BE2C (cell line): ENCODE measurements at places on chromosomes 6 and 20.
A peak's percentile ranks its signal among the peaks of the same experiment; 100 is the strongest.

DNA sequence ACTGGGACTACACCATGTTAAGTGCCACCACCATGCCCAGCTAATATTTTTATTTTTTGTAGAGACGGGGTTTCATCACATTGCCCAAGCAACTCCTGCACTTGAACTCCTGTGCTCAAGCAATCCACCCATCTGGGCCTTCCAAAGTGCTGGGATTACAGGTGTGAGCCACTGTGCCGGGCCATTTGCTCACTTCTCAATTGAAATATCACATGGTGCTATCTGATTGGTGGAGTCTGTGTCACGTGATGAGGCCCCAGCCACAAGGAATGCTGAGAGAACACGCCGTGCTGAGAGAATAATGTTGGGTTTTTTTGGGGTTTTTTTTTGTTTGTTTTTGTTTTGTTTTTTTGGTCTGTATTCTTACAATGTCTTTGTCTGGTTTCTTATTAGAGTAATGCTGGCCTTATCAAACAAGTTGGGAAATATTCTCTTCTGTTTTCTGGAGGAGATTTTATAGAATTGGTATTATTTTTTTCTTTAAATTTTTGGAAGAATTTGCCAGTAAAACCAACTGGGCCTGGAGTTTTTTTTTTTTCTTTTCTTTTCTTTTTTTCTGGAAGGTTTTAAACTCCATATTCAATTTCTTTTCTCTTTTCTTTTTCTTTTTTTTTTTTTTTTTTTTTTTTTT is 183.2 kb upstream of the KCNG1 start:
- DNase-seq: no peak

DNA sequence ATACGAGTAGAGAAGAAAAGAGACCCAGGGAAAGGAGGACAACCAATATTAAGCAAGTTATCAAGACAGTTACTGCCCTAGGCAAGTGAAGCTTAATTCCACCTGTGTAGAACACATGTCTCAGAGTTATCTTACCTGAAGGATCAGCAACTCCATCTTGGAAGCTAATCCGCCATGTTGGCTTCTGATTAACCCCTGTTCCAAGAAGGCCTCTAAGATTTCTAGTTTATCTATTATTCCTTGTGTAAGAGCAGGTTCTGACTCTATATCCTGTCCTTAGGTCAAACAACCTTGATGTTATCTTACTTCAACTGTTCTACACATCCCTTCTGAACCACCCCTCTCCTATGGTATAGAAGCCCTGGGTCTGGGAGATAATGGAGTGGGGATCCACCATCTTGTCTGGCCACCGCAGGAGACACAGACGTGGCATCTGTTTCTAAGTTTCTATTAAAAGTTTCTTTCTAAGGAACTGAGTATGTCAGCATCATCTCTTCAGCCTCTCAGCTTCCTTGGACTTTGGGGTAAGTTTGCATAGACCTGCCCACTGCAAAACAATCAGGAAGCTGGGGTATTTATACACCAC is 27.7 kb upstream of the PTPN1 start:
- no peak for DNase-seq

DNA sequence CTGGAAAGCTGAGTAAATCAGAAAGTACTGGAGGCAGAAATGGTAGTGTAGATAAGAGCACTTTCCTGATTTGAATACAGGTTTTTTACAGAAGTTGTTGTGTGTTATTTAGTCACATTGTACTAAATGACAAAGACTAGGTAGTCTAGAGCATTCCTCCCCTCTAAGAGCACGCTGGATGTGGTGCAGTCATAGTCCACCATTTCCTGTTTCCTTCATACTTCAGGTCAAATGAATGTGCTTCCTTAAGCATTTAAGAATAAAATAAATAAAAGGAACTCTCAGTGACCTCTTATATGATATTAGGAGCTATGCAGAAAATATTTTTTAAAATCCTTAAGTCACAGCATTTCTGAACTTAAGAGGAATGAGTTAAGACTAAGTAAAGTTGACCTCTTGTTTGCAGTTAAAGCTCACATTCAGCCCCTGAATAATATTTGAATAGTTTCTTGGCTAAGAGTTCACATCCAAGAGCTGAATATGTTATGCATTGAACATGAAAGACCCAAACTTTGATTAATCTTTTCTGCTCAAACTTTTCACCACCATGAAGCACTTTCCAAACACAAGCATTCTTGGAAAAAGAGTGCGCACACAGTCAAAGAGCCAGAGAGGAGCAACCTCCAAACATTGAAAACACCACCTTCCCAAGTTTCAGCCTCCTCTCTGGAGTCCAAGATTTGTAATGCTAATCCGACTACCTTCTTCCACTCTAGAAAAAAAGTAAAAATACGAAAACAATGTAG is 53.4 kb upstream of the TMEM30A start:
- DNase-seq: no peak

DNA sequence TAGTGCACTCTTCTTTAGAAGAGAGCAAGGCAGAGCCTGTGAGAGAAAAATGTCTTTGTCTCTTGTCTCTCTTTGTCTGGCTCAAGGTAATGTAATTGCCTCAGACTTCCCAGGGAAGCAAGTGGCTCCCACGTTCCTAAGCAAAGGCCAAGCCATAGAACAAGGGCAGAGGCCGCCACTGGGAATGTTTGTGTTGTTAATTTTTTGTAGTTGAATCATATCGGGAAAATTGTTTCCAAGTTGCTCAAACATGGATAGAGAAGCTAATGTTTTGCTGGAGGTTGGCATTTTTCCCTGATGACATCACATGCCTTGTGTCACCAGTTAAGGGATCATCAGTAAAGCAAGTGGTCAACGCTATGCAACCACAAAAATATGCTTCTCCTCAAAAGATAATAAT is 211.5 kb upstream of the FOXA2 start:
- no peak for DNase-seq

GRCh38 chr6:96620851-96621250 is 57.9 kb downstream of the FHL5 start:
- DNase-seq: no peak

GRCh38 chr6:31940256-31940664 is 5.6 kb upstream of the CFB start:
- no peak for DNase-seq

DNA sequence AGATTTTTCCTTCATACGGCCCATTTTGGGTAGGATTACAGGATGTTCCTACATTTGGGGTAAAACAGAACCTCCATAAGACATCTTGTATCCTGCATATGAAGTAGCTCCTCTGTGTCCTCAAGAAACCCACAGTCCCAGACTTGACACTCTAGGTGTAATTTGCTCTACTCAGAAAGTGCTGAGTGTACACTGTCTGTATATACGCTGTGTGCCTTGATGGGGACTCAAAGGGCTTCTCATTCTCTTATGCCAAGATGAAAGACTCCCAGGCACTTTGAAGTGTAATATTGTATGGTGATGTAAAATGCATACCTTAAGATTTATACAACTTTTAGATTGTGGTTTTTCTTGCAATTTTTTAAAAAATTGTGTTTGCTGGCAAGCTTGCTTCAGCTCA is 5.2 kb downstream of the TFAP2D start:
- DNase-seq: no peak

- no peak for DNase-seq
Measured at GRCh38 chr6:142570221-142570671, 268.4 kb downstream of the ADGRG6 start.

DNA sequence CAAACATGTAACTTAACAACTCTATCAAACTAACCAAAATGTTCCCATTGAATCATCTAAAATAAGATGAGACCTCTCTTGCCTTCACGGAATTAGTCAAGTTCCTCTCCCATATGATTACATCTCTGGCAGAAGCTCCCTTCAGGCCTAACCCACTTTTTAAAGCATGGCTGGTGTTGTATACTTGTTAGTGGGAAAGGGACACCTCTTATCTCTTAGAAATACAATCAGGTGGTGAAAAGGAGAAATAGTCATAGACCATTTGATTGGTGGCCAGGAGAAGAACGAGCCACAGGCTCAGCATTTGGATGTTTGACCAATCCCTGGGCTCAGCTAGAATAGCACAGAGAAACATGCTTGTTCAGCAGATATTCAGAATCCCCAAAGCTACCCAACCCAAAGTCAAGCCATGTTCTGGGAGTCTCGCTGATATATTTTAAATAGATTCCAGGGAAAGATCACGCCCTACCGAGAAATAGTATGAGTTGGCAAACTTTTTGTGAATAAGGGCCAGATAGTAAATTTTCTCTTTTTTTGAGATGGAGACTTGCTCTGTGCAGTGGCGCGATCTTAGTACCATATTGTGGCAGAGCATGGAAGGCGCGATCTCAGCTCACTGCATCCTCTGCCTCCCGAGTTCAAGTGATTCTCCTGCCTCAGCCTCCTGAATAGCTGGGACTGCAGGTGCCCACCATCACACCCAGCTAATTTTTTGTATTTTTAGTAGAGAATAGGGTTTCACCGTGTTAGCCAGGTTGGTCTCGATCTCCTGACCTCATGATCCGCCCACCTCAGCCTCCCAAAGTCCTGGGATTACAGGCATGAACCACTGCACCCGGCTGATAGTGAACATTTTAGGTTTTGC is 126.3 kb upstream of the MYLIP start:
- no peak for DNase-seq

- DNase-seq: no peak
Measured at GRCh38 chr6:120588424-120588823, 745.9 kb downstream of the TBC1D32 start.

GRCh38 chr6:6645261-6645917 is 56.9 kb downstream of the LY86 start:
- no peak for DNase-seq

DNA sequence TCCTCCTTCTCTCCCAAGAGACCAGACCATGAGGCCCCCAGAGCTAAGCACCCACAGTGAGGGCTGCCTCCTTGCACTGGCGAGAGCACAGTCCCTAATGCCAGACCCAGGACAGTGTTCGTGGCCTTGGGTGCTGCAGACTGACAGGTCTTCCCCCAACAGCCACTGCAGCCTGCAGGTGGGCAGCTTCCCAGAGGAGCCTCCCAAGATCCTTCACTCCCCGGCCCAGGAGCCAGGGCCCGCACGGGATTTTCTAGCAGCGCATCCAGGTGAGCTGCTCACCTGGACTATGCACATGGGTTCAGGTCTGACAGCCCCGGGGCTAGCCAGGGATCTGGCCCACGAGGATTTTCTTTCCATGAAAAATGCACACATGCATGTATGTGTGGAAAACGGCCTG is 41.7 kb downstream of the SUMO4 start:
- no peak for DNase-seq

- DNase-seq: no peak
Measured at GRCh38 chr6:168708984-168709383, 268.0 kb downstream of the SMOC2 start.

GRCh38 chr6:27251112-27251605 is 3.7 kb downstream of the PRSS16 start:
- DNase-seq: peak; percentile 83

GRCh38 chr6:13655700-13656099 is 40.6 kb downstream of the NOL7 start:
- no peak for DNase-seq

DNA sequence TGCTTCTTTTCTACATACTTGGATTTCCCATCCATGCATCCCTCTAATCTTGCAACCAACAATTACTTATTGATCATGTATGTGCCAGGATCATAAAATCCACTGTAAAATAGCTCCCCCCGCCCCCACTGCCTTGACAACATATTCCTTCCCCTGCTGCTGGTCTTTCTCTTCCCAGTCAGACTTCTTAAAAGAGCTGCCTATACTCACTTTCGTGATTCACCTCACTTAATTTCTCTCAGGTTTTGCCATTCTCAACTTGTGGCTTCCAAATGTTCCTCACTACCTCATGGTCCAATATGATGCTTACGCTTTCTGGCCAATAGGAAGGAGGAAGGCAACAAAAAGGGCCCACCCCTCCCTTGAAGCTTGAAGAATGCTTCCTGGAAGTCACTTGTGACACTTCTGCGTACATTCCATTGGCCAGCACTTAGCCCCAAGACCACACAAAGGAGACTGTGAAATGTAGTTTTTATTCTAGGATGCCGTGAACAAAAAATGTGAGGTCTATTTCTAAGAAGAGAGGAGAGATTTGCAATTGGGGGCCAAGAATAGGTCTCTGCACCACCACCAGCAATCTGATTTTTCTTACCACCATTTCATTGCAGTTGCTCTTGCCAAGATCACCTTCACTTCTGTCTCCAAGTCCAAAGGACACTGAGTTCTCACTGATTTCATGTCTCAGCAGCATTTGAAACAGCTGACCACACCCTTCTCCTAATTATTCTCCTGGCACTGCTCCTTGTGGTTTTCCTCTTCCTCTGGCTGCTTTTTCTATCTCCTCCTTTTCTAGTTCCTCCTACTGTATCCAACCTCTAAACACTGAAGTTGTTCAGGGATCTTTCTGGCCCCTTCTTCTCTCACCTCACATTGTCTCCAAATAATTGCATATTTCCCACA is 30.8 kb downstream of the CD164 start:
- DNase-seq: no peak

DNA sequence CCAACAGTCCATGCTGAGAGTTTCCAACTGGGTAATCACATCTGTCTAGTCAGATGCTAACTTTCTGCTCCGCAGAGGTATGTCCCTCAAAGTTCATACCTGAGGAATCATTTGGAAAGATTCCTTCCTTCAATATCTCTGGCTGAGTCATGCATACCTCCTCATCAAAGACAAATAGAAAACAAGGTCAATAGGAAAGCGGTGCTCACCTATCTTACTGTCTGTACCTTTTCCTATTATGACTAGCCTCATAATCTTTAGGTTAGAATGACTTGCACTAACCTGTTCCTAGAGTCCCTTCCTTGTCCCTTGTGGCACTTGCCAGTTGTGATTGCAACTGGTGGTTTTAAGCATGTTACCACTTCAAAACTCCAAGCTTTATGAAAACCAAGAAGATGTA is 78.2 kb upstream of the PTPRK start:
- no peak for DNase-seq

- no peak for DNase-seq
Measured at GRCh38 chr6:77456531-77457248, 6.6 kb downstream of the HTR1B start.

- DNase-seq: no peak
Measured at GRCh38 chr20:6707321-6707831, 60.1 kb upstream of the BMP2 start.

DNA sequence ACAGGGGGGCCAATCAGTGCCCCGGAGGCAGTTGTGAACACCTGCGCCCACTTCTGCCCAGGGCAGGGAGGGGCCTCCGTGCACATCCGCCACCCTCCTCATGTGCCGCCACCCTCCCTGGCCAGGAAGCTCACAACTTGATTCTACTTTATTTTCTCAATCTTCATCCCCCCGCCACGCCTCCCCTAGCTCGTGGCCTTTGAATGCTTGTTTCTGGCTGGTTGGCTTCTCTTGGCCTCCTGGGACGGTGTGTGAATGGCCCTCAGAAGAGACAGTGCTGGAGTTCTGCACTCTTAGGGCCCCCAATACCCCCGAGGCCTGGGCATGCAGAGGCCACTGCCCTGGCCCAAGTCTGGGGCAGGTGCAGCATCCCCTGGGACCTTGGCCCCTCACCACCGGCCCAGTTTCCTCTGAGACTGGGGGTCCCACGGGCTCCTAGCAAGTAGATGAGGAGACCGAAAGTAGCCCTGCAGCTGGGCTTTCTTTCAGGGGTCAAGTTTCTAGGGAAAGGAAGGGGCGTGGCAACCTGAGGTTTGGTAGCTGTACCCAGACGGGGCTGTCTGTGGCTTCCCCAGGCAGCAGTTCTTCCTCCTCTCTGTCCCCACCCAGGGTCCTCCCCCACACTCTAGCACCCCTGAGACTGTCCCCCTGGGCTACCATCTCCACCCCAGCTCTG is 1.3 kb downstream of the RGS19 start:
- no peak for DNase-seq

GRCh38 chr6:45378334-45378926 is 696 bp upstream of the SUPT3H start:
- no peak for DNase-seq

GRCh38 chr20:22529150-22530019 is 55.0 kb downstream of the FOXA2 start:
- DNase-seq: no peak
